ENCODE measurements at places on chromosomes 12 and 14.

- DNase-seq, result no peak
These were observed 38.9 kb downstream of the KRT80 start for GRCh38 chr12:52152905-52153317.

GRCh38 chr14:23665302-23666016 is 29.3 kb downstream of the DHRS2 start:
- DNase-seq, result no peak

GRCh38 chr14:104399432-104400155 is 180.0 kb upstream of the C14orf180 start:
- no peak for DNase-seq

DNA sequence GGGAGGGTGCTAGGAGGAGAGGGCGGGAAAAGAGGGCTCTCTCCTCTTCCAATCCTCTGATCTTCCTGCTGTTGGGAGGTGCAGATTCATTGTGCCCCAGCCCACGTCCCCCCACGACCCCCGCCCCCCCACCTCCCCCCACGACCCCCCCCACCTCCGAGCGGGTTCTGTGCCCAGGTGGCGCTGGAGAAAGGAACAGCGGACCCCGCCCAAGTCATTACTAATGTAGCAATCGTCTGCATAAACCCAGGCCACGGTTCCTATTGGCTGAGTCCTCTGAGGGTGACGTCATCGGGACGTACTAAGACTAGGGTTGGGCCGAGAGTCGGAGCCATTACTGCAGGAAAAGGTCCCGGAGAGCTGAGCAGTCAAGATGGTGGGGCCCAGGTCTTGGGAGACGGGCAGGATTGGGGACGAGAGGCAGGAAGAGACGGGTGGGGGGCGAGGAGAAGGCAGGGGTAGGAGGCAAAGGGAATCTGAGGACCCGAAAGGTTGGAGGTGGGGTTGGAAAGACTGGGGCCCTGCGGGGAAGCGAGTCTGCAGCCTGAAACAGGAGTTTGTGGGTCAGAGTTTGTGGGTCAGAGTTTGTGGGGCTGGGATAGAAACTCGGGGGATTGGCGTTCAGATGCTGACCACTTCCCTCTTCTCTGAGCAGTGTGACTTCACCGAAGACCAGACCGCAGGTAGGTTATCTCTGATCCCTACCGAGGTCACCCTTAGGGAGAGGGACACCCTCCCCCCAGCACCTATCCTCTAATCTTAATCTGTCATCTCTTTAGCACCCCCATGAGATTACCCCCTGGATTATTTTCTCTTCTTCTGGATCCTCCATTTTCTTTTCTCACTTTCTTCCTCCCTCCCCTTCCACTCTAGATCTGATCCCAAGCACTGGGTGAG is at the start of gene MYL6:
MYL6 (plus strand) TSS at position 331 of the 897 bp plus-strand sequence; CDS start at position 374, 43 bp downstream.
- DNase-seq, result peak; percentile 97

DNA sequence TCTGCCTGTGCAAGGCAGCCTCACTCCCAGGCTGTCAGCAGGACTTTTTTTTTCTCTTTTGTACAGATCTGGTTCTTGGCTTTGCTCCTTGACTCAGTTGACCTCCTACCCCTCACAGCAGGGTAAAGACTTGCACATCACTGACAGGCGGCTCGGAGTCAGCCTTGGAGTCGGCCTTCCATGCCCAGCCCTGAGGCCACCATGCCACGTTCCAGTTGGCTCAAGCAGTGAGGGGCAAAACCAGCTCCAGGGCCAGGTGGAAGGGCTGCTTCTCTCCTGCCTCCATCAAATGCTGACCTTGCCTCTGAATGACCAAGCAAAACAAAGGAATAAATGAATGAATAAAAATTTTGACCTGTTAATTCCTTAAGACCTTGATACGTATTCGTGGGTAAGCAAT is 27.6 kb downstream of the JAG2 start:
- DNase-seq, result no peak

GRCh38 chr12:94265966-94266745 is 117.8 kb downstream of the PLXNC1 start:
- DNase-seq, result no peak

DNA sequence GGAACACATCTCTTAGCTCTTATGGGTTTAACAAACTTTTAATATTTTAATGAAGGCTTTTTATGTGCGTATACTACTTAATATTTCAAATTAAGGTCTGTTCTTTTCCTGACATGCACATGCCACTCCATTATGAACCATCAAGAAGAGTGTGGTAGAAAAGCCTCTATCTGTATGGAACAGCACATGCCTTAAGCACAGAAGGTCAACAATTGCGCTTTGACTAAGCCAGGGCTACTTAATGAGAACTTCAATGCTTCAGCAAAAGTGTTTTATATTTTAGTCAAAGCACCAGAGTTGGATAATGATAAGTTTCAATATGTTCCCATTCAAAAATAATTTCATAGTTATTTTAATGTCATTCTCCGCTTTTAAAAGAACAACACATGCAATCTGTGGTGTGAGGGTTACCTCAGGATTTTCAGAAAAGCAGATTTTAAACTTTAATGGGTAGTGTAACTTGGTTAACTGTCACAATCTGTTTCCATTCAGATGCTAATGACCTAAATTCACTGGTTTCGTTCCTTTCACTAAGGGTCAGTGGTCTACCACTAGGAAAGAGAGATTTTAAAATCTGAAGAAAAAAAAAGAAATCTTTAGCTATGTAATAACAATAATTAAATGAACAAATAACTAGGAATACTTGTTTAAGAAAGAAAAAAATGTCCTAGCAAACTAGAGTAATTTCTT is 193.4 kb upstream of the NOVA1 start:
- DNase-seq, result no peak

DNA sequence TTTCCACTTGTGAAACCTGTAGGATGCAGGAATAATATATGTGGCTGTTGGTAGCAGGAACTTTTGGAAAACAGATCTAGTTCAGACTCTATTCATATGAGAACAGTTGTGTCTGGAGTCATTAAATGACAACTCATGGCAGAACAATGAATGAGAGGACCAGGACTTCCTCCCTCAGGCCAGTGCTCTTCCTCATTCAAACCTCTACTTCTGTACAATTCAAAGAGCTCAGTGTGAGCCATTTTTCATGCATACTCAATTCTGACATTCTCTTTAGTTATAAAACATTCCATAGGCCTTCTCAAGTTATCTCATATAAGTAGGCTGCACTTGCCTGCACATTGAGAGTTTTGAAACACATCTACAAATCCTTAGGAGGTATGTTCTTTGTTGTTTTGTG is 1526.6 kb upstream of the FLRT2 start:
- DNase-seq, result no peak

DNA sequence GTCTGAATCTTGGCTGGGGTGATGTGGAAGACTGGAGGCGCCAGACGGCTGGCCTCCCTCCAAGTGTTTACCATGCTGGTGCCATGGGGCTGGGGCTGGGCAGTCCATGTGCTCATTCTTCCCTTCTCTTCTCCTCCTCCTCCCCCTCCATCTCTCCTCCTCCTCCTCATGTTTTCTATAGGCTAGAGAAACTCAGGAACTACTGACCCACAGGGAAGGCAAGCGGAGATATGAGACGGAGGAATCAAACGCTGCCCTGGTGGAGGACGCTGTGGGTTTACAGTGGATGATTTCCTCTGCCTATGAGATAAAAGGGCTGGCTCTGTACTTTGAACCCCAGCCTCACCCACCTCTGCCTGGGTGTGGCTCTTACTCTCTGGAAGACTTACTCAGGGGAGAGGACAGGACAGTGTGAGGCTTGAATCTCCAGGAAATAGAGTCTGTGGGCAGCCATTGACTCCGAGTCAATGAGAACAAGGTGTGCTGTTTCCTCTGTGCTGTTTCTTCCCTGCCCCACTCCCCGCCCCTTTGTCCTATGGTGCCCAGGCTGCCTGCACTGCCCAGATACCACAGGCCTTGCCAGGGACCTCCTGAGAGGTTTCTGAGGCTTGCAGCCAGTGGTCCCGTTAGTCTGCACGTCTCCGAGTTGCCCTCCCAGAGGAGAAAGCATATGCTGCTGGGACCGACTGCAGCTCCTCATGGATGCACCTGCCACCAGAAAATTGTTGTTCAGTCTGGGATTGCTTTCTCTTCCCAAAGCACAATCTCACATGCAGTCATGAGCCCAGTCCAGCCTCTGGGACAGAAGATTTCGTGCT is 132.6 kb upstream of the ARHGAP5 start:
- no peak for DNase-seq

DNA sequence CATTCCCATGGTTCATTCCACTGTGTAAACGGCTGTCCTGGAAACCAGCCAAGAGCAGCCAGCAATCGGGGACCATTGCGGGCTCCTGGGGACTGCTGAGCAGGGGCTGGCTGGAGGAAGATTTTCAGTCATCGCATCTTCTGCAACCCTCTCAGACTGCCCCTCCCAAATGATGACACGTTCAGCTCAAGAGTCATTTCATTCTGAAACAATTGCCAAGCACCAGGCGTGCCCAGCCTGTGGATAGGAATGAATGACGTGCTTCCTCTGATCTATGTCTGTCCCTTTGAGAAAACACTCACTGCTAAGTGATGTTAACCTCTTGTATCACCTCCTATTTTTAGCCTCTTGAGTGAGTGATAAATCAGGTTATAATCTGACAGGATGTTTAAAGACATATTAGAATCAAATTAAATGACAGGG is 62.0 kb downstream of the NDUFA12 start:
- DNase-seq, result peak; percentile 82

DNA sequence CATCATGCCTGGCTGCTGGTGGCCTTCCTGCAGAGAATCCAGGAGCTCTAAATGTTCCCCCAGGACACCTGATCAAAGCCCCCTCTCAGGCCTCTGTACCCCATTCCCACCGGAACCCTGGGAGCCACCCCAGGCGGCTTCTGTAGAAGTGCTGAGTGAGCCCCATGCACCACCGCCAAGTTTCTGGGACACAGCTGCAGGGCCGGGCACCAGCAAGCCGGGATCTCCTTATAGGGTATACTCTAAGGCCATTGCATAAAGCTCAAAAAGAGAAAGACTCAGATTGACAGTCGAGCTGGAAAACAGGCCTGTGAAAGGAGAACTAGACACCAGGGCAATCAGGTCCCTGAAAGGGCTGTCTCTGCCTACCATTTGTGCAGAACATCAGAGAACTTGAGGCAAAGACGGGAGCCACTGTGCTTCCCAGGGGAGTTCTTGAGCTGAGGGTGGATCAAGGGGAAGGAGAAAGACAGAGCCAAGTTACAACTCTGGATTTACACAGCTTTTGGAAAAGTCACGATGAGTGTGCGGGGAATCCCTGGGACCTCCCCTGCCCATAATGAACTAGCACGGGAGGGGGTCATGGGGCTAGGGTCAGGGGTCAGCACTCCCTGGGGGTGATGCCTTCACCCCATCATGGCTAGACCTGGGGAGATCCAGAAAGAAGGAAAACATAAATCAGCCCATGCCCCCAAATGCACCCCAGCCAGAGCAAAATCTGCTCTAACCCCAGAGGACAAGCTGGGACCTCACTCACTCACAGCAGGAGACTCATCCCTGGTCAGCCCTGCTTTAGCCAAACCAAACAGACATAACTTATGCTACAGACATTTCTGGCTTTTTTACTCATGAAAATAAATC is 51.1 kb downstream of the ITPK1 start:
- no peak for DNase-seq

DNA sequence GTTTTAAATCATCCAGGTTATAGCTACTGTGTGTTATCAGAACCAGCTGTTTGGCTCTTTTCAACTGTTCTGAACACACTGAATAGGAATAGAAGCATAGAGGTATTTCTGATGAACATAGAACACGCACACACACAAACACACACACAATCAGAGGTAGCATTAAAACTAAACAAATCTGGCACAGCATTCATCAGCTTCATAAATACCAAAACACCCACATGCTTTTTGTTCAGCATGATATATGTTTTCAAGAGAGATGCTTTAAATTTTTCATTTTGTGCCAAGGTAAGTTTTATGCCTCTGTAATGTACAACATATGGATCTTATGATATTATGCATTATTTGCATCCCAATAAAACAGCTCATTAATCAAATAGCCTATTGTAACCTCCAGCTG is 208.6 kb downstream of the GALC start:
- no peak for DNase-seq

GRCh38 chr14:36659822-36660735 is 1.6 kb upstream of the PAX9 start:
- no peak for DNase-seq

- no peak for DNase-seq
These were observed 127.2 kb upstream of the GZMB start for GRCh38 chr14:24761141-24761540.

- DNase-seq, result no peak
These were observed 13.0 kb upstream of the TMTC2 start for GRCh38 chr12:82673698-82674097.

- peak; percentile 29 for DNase-seq
These were observed 125.0 kb downstream of the RAD51B start for GRCh38 chr14:67944605-67945004.

GRCh38 chr12:26769611-26770010 is 63.4 kb downstream of the ITPR2 start:
- DNase-seq, result no peak

GRCh38 chr14:45811155-45811554 is 558.2 kb upstream of the MIS18BP1 start:
- DNase-seq, result no peak

- DNase-seq, result no peak
These were observed 1500.2 kb upstream of the FLRT2 start for GRCh38 chr14:84029720-84030119.

DNA sequence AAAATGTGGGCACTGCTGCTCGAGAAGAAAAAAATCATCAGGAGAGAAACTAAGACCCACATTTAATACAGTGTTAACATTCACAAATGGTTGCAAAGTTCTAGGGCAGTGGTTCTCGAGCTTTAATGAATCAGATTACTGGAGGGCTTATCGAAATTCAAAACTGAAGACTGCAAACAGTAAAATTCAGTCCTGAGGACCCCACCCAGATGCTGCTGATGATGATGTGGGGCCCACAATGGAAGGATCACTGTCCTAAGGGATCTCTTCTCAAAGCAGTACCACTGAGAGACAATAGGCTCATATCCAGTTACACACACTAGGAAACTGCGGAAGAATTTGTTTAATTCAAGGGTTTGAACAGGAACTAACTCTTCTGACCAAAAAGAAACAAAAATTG is 31.4 kb downstream of the DICER1 start:
- DNase-seq, result no peak

GRCh38 chr14:39033371-39033770 is 69.7 kb downstream of the SEC23A start:
- peak; percentile 65 for DNase-seq

- peak; percentile 45 for DNase-seq
These were observed 43.3 kb upstream of the PLEKHG6 start for GRCh38 chr12:6266971-6267721.

GRCh38 chr12:1852076-1852475 is 31.7 kb downstream of the LRTM2 start:
- DNase-seq, result no peak

- no peak for DNase-seq
These were observed 909 bp upstream of the TAOK3 start for GRCh38 chr12:118373616-118374015.

GRCh38 chr12:118290130-118290529 is 82.6 kb downstream of the TAOK3 start:
- peak; percentile 33 for DNase-seq

Measured in fibroblast of lung (primary cell).